ENCODE measurements at places on chromosomes 2 and 18. TPM values are rescaled to one million over a fixed set of nuclear protein-coding genes. Genes with fewer than 3 reads are reported as not detected.

MEIS1 gene
- not detected for total RNA-seq

VWA3B gene
- total RNA-seq, result not detected

LYG2 gene
- not detected for total RNA-seq

MEP1B gene
- total RNA-seq, result not detected

KRTCAP3 gene
- 5.4 TPM for total RNA-seq

RGPD3 gene
- 0.31 TPM for total RNA-seq

DNA sequence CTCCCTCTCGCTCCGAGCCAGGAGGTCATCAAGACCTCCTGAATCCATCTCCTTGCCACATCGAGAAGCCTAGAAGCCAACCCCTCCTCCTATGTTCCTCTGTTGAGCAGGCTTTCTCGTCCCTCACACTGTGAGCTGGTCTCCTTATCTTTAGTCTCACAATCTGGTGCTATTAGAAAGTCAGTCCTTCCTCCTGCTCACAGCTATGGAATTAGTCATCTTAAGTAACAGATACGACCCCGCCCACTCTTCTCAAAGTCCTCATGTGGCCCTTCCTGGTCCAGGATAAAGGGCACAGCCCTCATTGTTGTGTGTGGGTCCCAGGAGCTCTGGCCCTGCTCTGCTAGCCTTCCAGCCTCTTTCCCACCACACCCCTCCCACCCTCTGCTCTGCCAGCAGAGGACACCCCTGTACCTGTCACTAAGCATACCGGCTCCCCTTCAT lies 41.4 kb upstream of the TRIB2 start:
- H3K36me3 ChIP-seq, result no peaks in the 10 kb centered on the region
- H3K4me3 ChIP-seq, result no peak overlapping the region
- no peaks in the 10 kb centered on the region for H3K4me1 ChIP-seq
- DNase-seq, result no peak
- no peaks in the 10 kb centered on the region for H3K27me3 ChIP-seq

DNA sequence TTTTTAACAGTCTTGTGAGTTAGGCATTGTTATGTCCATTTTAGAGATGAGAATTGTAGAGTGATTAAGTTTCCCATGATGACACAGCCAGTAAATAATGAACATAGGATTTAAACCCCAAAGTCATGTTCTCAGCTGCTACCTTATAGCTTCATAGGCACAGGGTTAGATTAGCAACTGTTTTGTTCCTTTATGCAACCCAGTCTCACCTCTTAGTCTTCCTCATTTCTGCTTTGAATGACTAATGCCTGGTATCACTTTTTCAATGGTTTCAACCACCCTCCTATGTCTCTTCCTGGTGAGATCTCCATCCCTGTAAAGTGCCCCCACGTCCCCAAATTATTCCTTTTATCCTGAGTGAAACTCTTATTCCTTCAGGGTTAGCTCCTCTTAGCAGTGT lies 44.3 kb downstream of the MFSD6 start:
- H3K27ac ChIP-seq, result no peak overlapping the region
- peaks cover 27% of the 10 kb centered on the region for H3K4me1 ChIP-seq
